ENCODE measurements at places on chromosomes 5 and 9.

DNA sequence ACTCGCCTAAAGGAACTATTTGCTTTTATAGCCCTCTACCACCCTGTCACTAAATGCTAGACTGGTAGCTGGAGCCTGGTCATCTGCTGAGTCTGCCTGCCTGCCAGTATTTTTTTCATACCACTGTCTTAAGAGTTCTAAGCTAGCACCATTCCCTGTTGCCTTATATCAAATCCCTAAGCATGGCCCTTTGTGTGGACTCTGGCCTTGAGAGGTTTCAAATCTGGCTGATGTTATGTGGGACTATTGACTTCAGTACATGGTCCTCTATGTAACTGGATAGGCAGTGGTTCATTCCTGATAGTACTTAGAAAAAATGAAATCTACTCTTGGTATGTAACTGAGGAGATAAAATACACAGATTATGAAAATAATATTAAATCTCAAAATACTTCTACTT is 103.5 kb downstream of the PLCXD3 start:
- DNase-seq = no peak

GRCh38 chr5:110008131-110008530 is 318.4 kb downstream of the MAN2A1 start:
- DNase-seq = no peak

DNA sequence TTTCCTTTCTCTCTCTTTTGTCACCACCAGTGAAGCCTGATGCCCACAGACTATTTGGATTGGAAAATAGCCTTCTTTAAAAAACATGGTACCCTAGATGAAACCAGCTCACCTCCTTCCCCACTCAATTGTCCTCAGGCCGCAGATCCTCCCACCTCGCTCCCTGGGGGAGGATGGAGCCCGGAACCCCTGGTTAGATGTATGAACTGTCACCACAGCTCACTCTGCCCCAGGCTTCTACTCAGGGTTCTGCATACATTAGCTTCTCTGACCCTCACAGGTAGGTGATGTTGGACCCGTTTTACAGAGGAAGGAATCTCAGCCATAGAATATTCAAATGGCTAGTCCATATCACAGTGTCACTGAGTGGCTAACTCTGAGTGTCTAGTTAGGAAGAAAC is 1.8 kb downstream of the MAMDC2 start:
- no peak for DNase-seq

DNA sequence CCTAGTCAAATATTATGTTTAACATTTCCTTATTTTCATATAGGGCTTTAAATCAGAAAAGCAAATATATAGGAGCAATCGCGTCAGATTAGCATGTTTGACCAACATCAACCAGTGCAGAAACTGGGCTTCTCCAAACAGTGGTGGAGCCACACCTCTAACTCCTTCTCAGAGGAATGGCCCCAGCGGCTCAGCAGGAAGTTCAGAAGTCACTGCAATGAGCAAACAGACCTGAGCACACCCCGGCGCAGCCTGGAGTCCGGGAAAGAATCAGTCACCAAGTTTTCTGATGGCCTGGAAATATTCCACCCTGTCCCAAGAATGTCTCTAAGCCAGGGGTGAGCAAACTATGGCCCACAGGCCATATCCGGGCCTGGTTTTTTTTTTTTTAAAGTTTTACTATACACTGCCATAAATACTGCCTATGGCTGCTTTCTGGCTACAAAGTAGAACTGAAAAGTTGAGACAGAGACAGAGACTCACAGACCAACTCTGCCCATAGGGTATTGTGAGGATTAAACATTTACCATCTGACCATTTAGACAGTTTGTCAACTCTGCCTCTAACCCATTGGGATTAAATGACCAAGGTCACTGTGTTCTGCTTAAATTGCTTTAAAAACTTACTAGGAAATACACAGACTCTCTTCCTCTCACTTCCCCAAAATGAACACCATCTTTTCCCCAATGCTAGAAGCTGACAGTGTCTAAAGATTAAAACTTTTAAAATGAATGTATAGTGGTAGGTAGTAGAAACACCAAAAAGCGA is 5.4 kb downstream of the GOLM1 start:
- DNase-seq = no peak

GRCh38 chr9:134381671-134382516 is 55.6 kb downstream of the RXRA start:
- DNase-seq = no peak

DNA sequence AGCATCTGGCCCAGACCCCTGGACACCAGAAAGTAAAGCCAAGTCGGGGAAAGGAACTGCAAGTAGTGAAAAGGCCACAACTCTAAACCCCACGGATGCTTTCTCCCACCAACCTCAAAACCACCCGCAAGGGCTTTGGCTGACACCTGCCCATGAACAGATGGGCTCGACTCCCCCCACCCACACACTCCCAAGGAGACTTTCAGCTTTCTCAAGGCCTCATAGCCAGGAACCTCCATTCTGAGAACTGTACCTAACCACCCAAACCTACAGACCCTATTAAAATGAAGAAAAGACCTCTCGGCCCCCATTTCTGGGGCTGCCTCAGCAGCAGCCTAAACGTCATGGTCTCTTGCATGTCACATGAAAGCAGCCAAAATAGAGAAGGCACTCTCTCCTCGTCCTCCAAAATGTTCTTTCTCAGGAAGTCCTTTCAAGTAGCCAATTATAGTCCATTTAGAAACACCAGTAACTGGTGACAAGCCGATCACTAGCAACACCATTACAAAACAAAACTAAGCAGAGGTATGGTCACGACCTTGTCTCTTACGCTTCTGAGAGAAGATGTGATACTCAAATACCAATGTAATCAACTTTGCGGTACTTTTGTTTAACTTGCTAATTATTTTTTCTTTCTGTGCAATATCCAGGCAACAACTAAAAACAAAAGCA is 2.9 kb downstream of the B4GALT1 start:
- no peak for DNase-seq

- DNase-seq = no peak
Measured at GRCh38 chr9:132828201-132828770, 49.8 kb downstream of the AK8 start.

GRCh38 chr5:178551059-178551458 is 39.1 kb downstream of the COL23A1 start:
- no peak for DNase-seq

DNA sequence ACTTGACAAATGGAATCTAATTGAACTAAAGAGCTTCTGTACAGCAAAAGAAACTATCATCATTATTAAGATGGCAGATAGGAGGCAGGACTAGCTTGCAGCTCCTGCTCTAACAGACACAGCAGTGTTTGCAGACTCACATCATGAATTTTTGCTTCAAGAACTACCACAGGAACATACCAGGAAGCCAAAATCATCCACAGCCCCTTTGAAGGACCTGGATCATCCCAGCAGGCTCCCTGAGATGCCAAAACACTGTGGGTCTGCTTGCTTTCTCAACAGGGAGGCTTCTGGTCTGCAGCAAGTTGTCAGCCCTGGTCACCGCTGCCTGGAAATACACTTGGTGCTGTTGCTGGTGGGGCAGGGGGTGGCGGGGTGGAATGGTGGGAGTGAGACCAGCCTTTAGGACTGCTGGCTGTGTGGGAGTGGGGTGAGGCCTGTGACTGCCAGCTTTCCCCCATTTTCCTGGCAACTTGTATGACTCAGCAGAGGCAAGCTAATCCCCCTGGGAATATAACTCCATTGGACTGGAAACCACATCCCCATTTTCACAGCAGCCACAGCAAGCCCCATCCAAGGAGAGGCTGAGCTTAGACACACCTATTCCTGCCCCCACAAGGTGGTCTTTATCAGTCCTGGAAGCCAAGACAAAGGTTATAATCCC is 533.8 kb upstream of the CYLC2 start:
- DNase-seq = no peak

DNA sequence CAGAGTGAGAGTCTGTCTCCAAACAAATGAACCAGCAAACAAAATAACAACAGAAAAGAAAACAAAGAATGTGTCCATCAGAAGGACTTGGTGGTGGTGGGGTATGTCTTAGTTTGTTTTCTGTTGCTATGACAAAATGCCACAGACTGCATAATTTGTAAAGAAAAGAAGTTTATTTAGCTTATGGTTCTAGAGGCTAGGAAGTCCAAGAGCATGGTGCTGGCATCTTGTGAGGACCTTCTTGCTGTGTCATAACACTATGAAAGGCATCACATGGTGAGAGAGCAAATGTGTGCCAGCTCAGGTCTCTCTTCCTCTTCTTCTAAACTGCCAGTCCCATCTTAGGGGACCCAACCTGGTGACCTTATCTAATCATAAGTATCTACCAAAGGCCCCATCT is 10.5 kb downstream of the NPR3 start:
- no peak for DNase-seq

DNA sequence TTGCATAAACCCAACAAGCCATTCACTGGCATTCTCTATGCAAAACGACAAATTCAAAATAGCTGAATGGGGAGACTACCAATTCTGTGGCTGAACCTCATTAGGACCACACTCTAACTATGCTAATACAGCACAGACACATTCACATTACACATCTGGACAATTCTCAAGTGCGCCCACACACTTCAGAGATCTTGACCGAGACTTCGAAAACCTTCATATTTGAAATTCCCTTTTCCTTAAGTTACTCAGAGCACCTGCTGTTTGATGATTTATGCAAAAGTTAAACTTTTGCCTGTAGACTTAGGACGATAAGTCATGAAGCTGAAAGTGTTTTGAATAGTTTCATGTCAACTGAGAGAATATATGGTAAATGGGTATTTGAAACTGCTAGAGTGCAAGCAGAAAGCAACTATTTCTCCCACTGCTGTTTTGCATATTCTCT is 111.9 kb downstream of the FBN2 start:
- DNase-seq = no peak

- DNase-seq = no peak
Measured at GRCh38 chr5:88799938-88800535, 82.9 kb downstream of the MEF2C start.

DNA sequence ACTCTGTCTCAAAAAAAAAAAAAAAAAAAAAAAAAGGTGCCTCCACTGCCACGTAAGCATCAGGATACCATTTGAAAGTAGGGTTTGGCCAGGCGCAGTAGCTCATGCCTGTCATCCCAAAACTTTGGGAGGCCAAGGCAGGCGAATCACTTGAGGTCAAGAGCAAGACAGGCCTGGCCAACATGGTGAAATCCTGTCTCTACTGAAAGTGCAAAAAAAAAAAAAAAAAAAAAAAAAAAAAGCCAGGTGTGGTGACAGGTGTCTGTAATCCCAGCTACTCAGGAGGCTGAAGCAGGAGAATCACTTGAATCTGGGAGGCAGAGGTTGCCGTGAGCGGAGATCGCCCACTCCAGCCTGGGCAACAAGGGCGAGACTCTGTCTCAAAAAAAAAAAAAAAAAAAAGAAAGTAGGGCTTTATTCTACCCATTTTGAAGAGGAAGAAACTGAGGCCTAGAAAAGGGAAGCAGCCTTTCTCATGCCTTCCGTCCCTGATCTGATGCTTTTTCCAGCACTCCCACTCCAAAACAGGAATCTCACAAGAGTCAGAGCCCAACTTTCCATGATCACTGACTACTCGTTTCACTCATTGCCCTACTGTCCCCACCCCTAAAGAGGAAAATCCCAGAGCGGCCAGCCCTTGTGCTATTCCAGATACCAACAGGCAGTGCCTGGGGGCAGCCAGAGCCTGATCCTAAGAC is 16.3 kb upstream of the CCIN start:
- no peak for DNase-seq

GRCh38 chr5:105751908-105752307 is 1918.8 kb downstream of the EFNA5 start:
- DNase-seq = no peak

GRCh38 chr5:72187388-72188075 is 80.3 kb downstream of the MAP1B start:
- no peak for DNase-seq

DNA sequence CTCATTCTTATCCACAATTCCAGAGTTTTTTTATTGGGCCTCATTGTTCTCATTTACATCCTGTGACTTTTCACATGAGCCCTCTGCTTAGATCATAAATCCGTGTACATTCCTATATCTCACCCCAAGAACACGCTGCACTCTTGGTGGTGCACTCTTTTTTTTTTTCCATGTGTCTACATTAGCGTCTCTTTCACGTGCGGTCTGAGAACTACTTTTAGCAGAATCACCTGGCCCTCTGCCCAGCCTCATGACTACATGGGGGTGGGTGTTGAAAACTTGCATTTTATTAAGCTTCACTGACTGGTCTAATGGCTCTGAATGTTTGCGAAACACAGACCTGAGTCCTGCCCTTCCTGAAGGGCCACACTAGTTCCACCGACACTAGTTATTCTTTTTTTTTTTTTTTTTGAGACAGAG is 18.6 kb downstream of the C9orf57 start:
- DNase-seq = no peak

GRCh38 chr5:7801891-7802614 is 48.9 kb downstream of the CFAP90 start:
- DNase-seq = no peak

- DNase-seq = no peak
Measured at GRCh38 chr9:16258708-16259107, 611.8 kb downstream of the BNC2 start.

GRCh38 chr5:100676817-100677631 is 141.8 kb downstream of the FAM174A start:
- no peak for DNase-seq

DNA sequence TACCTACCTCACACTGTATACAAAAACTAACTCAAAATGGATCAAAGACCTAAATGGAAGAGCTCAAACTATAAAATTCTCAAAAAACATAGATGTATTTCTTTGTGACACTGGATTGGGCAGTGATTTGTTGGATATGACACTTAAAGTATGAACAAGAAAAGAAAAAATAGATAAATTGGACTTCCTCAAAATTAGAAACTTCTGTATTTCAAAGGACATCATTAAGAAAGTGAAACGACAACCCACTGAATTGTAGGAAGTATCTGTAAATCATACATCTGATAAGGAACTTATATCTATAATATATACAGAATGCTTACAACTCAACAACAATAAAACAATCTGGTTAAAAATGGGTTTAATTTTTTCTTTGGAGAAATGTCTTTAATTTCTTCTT is 96.7 kb downstream of the NRG2 start:
- no peak for DNase-seq

DNA sequence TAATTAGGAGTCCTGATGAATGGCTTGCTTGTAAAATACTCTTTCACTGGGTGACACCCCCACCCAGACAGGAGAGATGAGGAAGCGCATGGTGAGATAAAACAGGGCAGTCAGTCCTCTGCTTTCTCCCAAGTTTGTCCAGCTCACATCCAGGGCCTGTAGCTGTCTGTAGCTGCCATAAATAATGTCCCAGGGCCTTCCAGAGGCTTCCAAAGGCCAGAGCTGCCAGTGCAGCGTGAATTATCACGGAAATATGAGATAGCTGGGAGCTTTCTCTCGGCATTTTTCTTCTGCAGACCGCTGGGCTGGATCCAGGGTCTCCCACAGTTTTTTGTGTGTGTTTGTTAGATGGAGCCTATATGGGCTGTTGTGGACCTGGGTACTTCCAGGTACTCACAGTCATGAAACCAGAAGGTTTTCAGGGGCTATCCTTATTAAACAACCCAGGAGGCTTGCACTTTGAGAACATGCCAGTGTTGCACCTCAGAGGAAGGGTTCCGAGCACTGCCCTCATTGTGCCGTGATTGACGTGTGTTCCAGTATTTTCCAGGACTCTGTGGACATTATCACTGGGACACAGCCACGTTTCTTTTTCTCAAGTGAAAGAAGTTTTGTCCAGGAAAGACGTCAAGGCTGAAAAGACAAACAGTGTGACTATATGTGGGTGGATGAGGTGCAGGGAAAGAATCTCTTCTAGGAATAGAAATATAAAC is 117.5 kb downstream of the FGF1 start:
- DNase-seq = no peak

Measured in activated T-cell treated with anti-CD3 and anti-CD28 coated beads for 24 hours (primary cell).